ENCODE measurements at places on chromosomes 16 and 17. TPM values are rescaled to one million over a fixed set of nuclear protein-coding genes. Genes with fewer than 3 reads are reported as not detected.

The COQ9 gene
- 45.7 TPM for total RNA-seq

The MYL4 gene
- total RNA-seq = 0.66 TPM

The SCRN2 gene
- total RNA-seq = 18.2 TPM

The PMFBP1 gene
- total RNA-seq = 0.14 TPM

The ITGA2B gene
- total RNA-seq = 0.22 TPM

The CASKIN1 gene
- total RNA-seq = 0.13 TPM

The NPTX1 gene
- total RNA-seq = not detected

The KRTAP2-2 gene
- not detected for total RNA-seq

The GALR2 gene
- not detected for total RNA-seq

The HOXB6 gene
- total RNA-seq = 2.5 TPM

The MMP25 gene
- 0.07 TPM for total RNA-seq

The ABCC11 gene
- total RNA-seq = under 0.01 TPM

The MAP1LC3B gene
- 54.1 TPM for total RNA-seq

The TMC8 gene
- 0.13 TPM for total RNA-seq

The EFNB3 gene
- total RNA-seq = 0.53 TPM

The WDR90 gene
- 14.6 TPM for total RNA-seq

The OR3A2 gene
- not detected for total RNA-seq

The MAF gene
- 0.66 TPM for total RNA-seq

The IGSF6 gene
- total RNA-seq = not detected

The TAC4 gene
- not detected for total RNA-seq

The MMD gene
- total RNA-seq = 14.6 TPM
